ENCODE measurements at places on chromosomes 13 and 19.

DNA sequence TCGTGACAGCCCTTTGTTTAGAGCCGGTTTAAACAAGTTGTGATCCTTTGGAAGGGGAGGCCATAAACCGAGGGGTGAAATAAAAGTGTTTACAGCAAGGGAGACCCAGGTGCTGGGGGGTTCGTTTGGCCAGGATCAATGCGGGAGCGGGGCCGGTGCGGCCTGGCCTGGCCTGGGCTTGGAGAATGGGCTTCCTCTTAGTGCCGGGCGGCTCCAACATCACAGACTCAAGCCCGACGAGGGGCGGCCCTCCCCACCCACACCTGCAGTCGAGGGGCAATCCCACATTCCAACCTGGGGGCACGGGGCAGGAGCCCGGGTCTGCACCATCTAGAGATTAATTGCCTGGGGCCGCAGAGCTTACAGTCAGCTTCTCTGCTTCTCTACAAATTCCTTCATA lies 42.8 kb upstream of the GTF3A start:
- DNase-seq = no peak

DNA sequence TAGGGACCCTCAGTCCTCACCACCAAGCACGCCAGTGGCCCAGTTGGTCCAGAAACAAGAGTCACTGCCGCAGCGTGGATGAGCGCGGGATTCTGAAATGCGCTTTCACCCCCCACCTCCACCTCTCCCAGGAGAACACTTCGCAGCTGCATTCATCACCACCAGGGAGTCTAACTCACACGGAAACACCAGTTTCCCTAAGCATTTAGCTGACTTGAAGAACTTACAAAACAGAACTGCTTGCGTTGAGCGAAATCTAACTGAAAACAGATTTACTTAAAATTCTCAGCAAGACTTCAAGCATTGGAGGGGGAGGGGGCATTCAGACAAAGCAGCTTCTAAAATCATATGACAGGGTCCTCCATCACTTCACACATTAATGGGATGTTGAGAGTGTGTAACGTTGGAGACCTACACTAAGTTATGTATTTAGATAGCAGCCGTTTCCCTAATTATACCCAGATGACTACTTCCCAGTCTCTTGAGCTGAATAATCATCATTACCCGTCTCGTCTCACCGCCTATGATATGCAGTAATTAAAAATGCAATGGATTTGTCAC lies 258.2 kb upstream of the IRS2 start:
- no peak for DNase-seq

DNA sequence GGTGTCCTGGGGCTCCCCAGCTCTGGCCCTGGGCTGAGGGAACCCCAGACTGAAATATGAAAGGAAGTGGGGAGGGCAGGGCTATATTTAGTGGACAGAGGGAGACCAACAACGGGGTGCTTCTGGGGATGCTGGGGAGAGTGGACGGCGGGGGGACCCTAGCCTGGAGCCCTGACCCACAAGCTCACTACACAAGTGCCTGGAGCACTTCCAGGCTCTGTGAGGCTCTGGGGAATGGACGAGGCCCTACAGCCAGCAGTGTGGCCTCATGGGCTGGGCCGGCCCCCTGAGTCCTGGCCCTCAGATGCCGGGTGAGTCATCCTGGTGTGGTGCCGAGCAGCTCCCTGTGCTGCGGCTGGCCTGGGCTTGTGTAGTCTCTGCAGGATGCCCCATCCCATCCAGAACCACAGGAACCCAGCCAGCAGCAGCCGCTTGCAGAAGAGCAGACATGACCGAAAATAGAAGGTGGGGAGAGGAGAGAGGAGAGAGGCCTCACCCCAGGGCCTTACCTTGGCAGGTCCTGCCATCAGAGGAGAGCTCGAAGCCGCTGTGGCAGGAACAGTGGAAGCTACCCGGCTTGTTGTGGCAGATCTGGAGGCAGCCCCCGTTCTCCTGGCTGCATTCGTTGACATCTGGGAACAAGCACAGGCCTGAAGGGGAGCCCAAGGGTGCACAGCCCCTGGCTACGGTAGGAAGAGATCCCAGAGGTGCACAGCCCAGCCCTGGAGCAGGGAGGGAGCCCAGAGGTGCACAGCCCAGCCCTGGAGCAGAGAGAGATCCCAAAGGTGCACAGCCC lies 26.1 kb downstream of the GAS6 start:
- no peak for DNase-seq

DNA sequence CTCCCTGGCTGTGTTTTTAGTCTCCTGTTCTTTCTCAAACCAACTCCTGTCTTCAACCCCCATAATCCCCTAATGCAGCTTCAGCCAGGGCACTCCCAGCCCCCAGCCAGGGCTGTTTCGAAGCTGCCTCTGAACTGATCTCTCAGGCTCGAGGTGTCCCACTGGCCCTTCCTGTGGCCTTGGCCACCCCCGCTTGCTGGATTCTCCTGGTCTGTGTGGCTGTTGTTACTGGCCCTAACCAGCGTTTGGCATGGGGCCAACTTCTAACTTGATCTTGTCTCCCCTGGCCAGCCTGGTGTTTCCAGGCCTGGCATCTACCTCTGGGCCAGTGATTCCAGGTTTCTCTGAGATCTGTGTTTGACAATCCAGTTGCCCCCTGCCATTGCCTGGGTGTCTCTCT lies 11.0 kb downstream of the XAB2 start:
- DNase-seq = no peak

DNA sequence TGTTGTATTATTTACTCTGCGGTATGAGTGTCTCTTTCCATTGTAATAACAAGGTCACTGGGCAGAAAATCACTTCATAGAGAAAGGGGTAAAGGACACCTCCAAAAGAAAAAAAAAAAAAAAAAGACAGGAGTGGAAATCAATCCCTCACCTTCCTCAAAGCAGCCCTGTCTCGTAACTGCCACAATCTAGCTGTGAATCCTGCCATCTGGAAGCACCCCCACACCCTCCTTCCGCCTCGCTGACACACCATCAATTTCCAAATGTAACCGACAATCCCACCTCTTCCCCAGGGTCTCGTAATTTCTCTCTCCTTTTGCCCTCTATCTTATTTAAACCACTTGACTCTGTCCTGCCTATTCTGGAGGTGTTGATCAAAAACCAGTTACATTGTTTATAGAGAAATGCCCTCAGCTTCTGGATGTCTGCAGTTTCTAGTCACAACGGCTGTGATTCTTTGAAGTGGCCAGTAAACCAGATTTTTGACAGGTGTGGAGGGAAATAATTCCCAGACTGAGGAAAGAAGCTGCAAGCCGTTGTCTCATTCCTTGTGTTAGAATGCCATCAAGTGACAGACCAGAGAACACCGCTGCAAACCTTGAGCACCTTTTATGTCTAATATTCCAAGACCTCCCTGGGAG lies 9.1 kb upstream of the POP4 start:
- DNase-seq = no peak

DNA sequence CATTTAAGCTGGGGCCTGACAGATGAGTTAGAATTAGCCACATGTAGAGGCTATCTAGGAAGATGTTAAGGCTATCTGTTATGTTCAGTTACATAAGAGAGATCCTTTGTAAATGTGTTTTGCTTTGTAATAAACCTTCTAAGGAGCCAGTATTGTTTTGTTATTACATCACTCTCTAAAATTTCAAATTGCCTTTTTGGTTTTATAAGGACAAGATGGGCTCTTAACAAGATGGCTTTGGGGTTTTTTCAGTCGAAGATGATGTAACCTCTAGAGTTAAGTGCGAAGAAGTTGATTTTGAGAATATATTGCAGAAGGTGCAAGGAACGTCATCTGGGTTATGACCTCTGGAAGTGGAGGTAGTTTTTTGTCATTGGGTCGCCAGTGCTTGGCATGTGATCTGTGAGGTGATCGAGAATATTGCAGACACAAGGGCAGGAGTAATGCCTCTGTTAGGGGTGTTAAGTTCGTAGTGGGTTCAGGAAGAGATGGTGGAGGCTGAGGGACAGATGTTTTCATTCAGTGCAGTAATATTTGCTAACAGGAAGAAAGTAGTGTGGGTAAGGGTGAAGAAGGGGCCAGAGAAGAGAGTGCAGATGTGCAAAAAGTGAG lies 12.7 kb downstream of the LSM14A start:
- DNase-seq = no peak

GRCh38 chr13:42574011-42574410 lies at the start of gene TNFSF11:
Gene TNFSF11, plus strand, starts transcription at chr13:42574152. Its CDS starts 152 bp downstream, at chr13:42574304.
- peak; percentile 34 for DNase-seq

- no peak for DNase-seq
Observed at GRCh38 chr19:17679526-17680229, 8.5 kb downstream of the UNC13A start.

DNA sequence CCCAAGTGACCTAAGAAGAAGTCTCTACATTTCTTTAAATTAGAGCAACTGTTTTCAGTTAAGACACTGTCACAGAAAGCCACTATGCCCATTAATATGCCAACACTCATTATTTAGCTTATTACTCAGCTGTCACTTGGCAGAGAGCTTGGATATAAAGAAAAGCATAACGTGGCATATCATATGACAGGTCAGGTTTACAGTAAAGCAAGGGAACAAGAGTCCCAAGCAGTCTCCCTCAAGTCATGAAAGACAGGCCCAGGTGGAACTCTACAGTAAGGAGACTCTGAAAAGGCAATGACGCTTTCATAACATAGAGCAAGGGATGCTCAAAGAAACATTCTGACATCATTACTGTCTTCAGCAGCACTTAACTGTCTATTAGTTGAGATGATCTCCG lies 6.3 kb downstream of the LHFPL6 start:
- no peak for DNase-seq

DNA sequence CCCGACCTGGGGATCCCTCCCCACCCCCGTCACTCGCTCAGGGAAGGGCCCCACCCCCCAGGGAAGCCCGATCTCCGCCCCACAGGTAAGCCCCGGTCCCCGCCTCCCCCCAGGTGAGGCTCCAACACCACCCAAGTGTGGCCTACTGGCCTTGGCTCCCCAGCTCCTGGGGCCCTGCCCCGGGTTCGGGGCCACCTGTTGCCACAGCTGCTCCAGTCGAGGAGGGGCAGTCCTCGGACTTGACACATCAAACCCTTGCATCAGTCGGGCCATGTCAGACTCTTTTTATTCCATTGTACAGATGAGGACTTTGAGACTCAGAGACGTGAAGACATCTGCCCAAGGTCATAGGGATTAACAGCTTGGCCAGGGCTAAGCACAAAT lies 512 bp downstream of the CC2D1A start:
- no peak for DNase-seq

Data from activated CD4-positive, alpha-beta T cell treated with anti-CD3 and anti-CD28 coated beads, Interleukin-2, amount 50 U/mL, for 16 hours (primary cell).